Stimulated activated CD4-positive, alpha-beta T cell treated with anti-CD3 and anti-CD28 coated beads, Interleukin-1b, Interleukin-23, amount 100 ng/mL, for 4 hours (primary cell): ENCODE measurements at places on chromosomes 11 and 22.

DNA sequence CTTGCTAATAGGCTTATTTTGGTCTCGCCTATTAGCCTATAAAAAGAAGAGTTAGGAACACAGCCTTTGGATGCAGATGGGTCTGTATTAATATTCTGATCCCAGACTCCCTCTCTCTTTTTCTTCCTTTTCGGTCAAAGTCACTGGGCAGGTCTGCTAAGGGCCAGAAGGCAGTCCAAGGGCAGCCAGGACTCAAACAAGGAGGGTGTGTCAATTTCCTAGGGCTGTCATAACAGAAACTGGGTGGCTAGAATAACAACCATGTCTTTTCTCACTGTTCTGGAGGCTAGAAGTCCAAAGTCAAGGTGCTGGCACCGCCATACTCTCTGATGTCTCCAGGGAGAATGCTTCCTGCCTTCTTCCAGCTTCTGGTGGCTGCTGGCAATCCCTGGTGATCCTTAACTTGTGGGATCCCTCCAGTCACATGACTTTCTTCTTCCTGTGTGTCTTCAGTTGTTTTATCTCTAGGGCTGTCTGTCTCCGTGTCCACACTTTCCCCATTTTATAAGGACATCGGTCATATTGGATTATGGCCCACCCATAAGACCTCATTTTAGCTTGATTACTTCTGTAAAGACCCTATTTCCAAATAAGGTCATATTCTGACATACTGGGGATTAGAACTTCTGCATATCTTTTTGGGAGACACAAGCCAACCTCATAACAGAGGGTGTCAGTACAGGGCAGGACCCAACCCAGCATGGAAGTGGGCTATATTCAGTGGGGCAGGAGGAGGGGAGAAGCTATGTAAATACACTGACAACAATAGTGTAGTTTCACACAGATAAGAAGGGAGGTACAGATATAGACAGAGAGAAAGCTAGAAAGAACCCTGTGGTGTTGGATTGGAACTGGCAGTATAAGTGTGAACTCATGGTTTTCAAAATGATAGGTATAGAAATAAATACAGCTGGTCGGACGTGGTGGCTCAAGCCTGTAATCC, 5.9 kb upstream of the CSF2RB start:
- no peak for DNase-seq

- no peak for DNase-seq
Measured at GRCh38 chr11:72378704-72379383, 55.5 kb downstream of the CLPB start.

GRCh38 chr11:1100417-1101245, 26.0 kb downstream of the MUC2 start:
- DNase-seq = no peak

DNA sequence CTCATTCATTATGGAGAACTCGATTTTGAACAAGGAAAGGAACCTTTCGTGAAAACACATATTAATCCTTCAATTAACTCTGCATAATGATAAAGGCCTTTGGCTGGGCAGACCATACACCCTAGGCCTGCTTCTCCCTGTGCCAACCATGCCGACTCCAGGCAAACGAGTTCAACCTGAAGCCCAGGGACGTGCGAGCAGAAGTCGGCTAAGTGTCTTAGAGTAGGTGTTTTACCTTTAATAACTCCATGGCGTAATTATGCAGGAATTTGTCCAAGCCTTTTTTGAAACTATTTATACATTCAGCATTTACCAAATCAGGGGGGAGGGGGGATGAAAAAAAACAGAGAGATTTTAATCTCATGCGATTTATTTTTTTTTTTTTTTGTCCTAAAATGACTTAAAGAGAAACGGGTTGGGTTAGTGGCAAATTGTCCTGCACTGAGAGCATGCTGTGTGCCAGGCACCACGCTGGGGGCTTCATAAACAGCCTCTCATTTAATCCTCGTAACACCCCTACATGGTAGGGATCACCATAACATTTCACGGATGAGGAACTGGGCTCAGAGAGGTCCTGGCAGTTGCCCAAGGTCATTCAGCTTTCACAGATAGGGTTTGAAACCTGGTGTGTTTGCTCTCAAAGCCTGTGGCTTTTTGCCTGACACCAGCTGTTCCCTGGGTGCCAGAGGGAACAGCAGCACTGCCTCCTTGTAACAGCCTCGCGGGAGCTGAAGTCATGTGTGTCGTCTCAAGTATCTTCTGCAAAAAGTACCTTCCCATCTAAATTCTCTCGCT, 423.9 kb downstream of the MN1 start:
- no peak for DNase-seq

DNA sequence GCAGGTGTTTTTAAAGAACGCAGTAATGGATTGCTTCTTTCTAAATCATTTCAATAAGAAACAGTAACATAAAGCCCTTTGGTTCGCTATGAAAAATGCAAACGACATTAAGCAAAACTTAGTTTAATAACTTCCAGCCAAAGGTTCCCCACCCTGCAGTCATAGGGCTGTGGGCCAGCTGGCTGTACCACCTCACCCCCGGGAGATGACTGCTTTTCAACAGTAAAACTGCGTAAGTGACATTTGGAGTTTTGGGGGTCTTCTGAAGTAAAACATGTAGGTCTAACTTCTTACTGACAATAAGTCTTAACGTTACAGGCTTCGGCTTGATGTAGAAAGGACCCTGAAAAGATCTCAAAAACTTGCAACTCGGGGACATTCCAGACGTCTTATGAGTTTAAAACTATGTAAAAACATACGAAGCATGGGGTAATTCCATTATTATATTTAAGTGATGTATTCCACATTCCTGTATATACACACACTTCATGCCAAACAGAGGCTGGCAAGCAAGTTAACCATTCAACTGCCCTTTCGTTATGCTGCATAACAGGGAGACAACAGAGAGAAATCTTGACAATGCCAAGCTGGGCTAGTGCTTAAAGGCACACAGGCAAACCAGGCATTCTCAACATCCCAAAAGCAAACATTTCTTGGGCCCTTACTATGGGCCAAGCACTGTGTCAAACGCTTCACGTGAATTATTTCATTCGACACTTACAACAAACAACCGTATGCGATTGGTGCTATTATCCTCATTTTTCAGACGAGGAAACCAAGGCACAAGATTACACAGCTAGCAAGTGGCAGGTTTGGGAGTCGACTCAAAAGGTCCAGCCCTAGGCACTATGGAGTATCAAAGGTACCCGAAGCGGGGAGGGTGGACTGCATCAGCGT, 1.2 kb downstream of the MRTFA start:
- no peak for DNase-seq

GRCh38 chr11:126104420-126104819, 41.8 kb upstream of the CDON start:
- DNase-seq = no peak

- DNase-seq = no peak
Measured at GRCh38 chr22:45104313-45104712, 59.4 kb upstream of the NUP50 start.

DNA sequence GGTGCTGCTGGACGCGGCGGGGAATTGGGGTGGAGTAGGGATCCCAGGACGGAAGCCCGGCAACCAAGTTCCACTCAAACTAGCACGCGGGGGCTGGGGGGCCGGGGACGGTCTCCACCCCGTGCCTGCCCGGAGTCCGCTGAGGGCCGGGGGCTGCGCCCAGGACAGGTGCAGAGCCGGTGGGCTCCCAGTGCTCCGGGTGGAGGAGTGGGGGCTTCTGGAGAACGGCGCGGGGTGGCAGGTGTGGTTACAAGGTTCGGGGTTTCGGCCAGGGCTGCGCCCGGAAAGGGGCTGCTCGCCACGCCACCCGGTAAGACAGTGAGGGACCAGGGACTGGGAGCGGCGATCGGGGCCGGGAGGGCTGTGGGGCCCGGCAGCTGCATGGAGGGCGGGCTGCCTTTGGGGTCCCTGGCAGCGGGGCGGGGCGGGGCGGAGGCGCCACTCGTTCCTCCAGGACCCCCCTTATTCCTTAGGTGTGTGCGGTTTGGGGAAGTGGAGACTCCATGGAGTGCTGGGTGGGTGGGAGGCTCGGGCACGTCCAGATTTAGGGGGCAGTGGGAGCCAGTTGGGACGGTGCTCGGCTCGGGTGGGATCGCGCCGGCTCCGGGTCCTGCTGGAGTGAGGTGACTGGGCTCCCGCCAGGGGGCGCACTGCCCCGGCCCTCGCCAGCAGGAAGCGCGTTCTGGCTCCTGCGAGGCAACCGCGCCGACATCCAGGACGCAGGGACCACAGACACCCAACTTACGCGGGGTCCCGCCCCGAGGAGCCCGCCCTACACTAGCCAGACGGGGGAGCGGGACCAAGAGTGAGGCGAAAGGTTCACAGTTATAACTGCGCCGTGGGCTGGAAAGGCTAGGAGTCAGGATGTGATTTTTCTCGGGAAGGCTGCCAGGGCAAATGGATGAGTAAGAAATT, 868 bp downstream of the TSPAN18 start:
- peak; percentile 72 for DNase-seq

DNA sequence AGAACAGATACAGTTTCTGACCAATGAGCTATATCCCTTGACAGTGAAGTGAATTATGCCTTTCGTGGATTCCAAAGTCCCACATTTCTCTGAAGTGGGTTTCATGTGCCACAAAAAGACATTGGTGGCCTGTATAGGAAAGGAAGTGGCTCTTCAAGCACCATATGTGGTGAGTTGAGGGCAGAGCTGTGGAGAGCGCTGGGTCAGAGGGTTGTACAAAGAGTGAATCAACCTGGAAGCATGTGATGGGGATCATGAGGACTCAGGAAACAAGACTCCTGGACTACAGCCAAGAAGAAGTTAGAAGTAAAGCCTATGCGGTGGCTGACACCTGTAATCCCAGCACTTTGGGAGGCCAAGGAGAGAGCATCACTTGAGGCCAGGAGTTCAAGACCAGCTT, 579 bp upstream of the SLC5A4 start:
- DNase-seq = no peak

- DNase-seq = no peak
Measured at GRCh38 chr11:83449338-83449913, 163.3 kb upstream of the CCDC90B start.

GRCh38 chr11:110147962-110148709, 54.9 kb downstream of the ZC3H12C start:
- no peak for DNase-seq

DNA sequence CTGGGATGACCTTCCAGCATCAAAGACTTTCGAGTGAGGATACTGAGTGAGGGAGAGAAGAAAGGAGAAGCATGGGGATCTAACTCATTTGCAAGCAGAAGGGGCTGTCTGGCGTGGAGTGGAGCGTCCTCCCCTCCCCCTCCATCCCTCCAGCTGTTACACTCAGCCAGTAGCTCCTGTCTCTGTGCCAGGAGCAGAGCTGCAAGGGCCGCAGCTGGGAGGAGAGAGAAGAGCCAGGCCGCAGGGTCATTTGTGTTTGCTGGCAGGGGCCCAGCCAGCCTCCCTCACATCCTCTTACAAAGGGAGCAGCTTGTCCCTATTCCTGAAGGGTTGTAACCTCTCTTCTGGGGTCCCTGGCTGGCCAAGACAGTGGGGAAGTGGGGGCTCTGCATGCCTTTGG, 57.9 kb downstream of the NECTIN1 start:
- DNase-seq = no peak

GRCh38 chr11:66181632-66182315, 86.7 kb upstream of the RAB1B start:
- DNase-seq = no peak

DNA sequence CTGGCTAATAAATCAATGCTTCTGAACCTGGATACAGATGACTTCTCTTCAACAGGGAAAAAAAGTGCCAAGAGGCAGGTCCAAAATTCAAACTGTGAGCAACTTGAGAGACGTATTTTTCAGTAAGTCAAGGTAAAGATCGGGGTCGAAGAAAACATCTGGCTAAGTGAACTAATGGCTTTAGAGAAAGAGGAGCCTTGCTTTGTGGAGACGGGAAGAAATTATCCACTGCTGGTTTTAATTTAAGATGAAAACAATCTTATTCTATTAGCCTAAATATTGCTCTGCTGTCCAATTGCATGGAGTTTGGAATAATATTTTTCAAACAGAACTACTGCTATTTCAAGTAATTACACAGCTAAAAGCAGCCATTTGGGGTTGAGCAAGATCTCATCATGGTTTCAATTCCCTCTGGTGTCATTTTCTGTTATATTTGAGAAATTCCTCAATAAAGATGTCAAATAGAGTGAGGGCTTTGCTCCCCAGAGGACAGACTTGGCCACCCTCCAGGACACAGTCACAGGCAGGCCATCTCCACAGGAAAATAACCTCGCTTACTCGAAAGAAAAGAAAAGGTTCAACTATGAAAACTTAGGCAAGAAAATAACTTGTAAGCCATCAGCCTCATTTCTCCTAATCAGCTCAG, 29.8 kb downstream of the SCUBE1 start:
- DNase-seq = no peak
